Upper lobe of left lung (tissue), 6 donors: ENCODE measurements at places on chromosomes 4 and X. TPM values are rescaled to one million over a fixed set of nuclear protein-coding genes. Genes with fewer than 3 reads are reported as not detected.

Gene PNCK
- total RNA-seq: 0.47 TPM

Gene F11
- total RNA-seq: 5.6 TPM

Gene AWAT2
- not detected for total RNA-seq

Gene TLR1
- 16.4 TPM for total RNA-seq

Gene SPANXA1
- not detected for total RNA-seq

Gene HMGN5
- 7.9 TPM for total RNA-seq

Gene SLITRK2
- total RNA-seq: 0.10 TPM

Gene NDNF
- total RNA-seq: 89.8 TPM

Gene UTP3
- total RNA-seq: 26.4 TPM

Gene UGT8
- total RNA-seq: 2.0 TPM

Gene ETDC
- not detected for total RNA-seq

Gene GJB1
- total RNA-seq: not detected

Gene TMSB15A
- total RNA-seq: 3.0 TPM

Gene DCAF8L2
- not detected for total RNA-seq

Gene SH3TC1
- 34.1 TPM for total RNA-seq

Gene GUF1
- total RNA-seq: 24.4 TPM

Gene CLDN34
- total RNA-seq: 1.5 TPM

Gene C4orf36
- total RNA-seq: 2.5 TPM

Gene EMCN
- total RNA-seq: 38.6 TPM

Gene CT45A7
- not detected for total RNA-seq

Gene EVC2
- 4.0 TPM for total RNA-seq

Gene AMBN
- not detected for total RNA-seq

Gene FHL1
- 347 TPM for total RNA-seq

Gene FGFBP2
- not detected for total RNA-seq

Gene REELD1
- total RNA-seq: 1.3 TPM

Gene TKTL1
- 0.24 TPM for total RNA-seq

Gene FDCSP
- total RNA-seq: not detected

Gene DNAAF6
- total RNA-seq: 0.61 TPM

Gene NMU
- total RNA-seq: 3.2 TPM

Gene SEL1L3
- total RNA-seq: 51.3 TPM

Gene SLC34A2
- total RNA-seq: 1,564 TPM

Gene WDR13
- total RNA-seq: 138 TPM

Gene AKAP17A
- total RNA-seq: 124 TPM

Gene SPP1
- 13.7 TPM for total RNA-seq

Gene ZNF141
- 62.9 TPM for total RNA-seq

Gene CCDC120
- total RNA-seq: 10.5 TPM

Gene PITX2
- not detected for total RNA-seq

Gene RXFP1
- total RNA-seq: 5.3 TPM
